ENCODE measurements at places on chromosomes 5 and 9. TPM values are rescaled to one million over a fixed set of nuclear protein-coding genes. Genes with fewer than 3 reads are reported as not detected.

DNA sequence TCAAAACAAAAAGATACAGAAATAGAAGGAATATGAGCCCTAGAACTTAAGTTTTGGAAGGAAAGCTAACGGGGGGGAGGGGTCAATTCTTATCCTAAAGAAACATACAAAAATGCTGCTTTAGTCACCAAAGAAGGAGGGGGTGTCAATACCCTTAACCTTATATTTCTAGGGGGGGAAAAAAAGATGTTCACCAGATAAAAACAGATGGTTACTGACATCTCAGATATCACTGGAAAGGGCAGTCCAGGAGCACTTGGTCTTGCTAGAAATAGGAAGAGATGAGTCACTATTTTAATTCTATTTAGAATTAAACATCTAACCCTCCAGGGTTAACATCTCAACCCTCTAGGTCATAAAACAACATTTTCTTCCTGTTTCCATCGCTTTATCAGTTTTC lies 1.7 kb downstream of the DIAPH1 start:
- DNase-seq, result no peak

GRCh38 chr9:106376689-106377088 lies 486.3 kb upstream of the ZNF462 start:
- no peak for DNase-seq

DNA sequence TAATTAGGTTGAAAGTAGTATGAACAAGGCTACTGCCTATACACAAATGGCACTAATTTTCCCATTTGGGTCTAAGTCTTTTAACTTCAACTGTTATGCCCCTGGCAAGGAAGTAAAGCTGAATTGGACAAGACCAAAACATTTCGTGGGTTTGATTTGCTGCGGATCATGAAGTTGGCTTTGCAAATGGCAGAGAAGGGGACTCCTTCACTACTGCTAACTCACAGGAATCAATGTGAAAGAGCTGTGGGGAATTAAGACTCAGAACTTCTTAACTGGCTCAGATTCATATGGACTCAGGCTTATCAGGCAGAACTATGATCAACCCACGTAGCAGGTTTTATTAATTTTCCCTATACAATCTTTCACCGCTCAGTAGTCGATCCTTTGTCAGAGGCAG lies 73.8 kb upstream of the IFNE start:
- DNase-seq, result no peak

DNA sequence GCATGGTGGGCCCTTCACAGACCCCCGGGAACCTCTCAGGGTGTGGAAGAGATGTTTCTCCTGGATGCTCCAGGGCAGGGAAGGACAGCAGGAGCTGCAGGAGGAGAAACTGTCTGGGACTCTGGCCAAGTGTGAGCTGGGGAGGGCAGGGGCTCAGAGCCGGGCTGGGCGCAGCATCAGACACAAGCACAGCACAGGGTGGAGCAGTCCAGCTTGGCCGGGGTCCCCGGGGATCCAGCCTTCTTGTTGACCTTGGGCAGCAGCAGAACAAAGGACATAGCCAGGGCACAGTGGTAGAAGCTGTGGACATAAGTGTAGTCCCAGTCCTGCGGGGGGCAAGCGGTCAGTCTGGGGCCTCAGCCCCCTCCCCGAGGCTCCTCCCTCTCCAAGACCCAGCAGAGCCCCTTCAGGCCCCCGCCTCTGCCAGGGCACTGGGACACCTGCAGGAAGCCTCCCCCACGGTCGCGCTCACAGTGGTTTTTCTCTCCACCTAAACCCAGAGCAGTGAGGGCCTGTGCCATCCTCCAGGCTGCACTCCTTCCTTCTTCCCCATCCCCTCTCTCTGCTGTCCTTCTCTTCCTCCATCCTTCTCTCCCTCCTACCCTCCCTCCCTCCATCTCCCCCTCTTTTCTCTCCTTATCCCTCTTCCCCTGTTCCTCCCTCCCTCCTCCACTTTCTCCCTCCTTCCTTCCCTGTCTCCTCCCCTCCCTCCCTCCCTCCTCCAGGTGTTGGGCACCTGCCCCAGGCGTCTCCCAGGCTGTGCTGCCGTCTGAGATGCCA lies 10.1 kb downstream of the MYMK start:
- DNase-seq, result no peak

- DNase-seq, result no peak
Measured at GRCh38 chr5:12480487-12480886, 576.2 kb upstream of the CTNND2 start.

GRCh38 chr5:157933005-157933404 lies 74.1 kb upstream of the CLINT1 start:
- DNase-seq, result no peak

GRCh38 chr9:84711936-84712335 lies 42.4 kb downstream of the NTRK2 start:
- peak; percentile 92 for DNase-seq

DNA sequence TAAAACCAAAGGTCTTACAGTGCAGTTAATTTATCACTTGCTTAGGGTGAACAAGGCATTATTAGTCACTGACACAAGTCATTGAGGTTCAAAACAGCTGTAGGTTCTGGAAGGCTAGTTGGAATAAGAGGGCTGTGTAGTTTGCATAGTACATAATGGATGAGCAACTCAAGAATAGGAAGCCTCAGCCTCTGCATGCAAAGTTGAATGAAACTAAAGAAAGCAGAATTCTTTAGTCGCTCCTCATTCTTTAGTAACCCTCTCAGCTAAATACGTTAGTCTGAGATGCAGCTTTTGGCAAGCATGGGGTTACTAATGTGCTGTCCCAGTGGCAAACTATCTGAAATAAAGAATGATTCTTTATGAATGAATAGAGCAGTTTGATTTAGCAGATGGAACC lies 74.2 kb downstream of the ADGRV1 start:
- no peak for DNase-seq

DNA sequence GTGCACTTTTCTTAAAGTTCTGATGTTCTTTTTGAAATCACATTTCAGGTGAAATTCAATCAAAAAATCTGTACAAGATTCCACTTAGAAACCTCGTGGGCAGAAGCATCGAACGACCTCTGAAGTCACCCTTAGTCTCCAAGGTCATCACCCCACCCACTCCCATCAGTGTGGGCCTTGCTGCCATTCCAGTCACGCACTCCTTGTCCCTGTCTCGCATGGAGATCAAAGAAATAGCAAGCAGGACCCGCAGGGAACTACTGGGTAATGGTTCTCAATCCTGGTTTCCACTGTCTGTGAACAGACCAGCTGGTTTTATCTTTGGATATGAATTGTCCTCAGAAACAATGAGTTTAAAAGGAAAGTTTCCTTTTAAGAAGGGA lies 8.1 kb upstream of the SLC2A8 start:
- peak; percentile 6 for DNase-seq

Gene IL5
- not detected for total RNA-seq

DNA sequence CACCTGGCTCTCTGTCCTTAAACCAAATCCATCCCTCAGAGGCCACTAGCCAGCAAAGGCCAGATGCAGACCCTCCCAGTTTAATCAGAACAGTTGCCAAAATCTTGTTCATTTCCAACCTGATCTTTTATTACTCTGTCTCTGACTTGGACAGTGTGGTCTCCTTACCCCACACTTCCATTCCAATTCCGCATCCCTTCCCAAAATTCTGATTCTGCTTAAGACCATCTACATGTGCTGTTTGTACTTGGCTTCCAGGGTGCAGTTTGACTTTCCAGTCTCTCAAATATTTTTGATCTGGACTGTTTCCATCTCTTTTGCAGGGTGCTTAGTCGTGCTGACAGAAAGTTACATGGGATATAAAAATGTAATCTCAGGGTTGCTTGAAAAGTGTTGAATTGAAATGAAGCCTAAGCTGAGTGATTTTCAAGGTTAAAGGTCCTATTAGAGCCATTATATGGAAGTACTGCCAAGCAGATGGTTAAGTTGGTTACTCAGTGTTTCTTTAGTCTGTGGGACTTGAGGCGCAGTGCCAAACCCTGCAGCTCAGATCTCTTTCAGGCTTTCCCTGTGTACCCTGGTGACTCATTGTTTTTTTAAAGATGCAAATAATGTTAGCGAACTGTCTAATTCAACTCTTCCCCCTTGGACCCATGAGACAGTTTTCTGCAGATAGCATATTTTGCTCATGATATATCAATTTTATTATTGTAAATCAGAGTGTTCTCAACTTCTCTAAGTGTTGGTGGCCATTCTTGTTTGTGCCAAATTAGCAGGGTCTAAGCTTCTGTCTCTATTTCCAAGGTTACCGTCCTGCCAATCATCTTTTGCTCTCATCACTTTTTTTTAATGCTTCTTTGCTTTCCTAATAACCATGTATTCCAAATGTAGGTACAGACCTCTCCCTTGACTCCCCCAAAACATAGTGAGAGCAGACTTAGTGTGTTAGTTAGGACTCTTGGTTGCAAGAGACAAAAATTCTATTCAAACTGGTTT lies 18.2 kb upstream of the DCP2 start:
- peak; percentile 98 for DNase-seq

Gene LCN6
- total RNA-seq, result not detected

Gene KIF12
- 40.1 TPM for total RNA-seq

DNA sequence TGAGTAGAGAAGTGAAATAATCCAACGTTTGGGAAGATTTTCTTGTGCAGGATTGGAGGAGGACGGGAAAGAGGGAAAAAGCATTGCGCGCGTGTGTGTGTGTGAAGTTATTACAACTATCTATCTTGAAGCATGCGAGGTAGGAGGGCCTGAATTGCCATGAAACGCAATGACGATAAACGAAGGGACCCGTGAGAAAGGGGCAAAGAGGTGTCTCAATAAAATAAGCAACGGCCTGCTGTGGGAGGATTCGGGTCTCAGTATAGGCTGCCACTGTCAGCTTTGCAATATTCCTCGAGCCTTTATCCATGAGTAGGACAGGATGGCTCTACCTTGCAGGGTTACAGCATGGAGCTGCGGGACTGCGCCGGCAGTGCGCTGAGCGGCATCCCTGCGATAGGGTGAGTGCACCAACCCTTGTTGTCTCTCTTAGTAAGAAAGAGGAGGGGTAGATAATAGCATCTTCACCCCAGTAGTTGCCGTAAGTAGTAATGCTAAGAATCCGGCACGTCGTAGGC lies 631 bp upstream of the RCL1 start:
- no peak for DNase-seq

GRCh38 chr5:173451651-173452050 lies 123.4 kb upstream of the STC2 start:
- no peak for DNase-seq

- no peak for DNase-seq
Measured at GRCh38 chr5:157271740-157272271, 5.9 kb downstream of the CYFIP2 start.

Gene BARHL1
- total RNA-seq, result not detected

- peak; percentile 32 for DNase-seq
Measured at GRCh38 chr5:11174591-11174990, 413.6 kb upstream of the DAP start.

Gene TAF1L
- under 0.01 TPM for total RNA-seq

GRCh38 chr5:87260604-87261192 lies 7.0 kb upstream of the RASA1 start:
- DNase-seq, result no peak

- peak; percentile 25 for DNase-seq
Measured at GRCh38 chr9:95815133-95815532, 60.4 kb upstream of the ERCC6L2 start.

Gene PCDHGA1
- under 0.01 TPM for total RNA-seq
